ENCODE measurements at places on chromosomes 1 and 21.

DNA sequence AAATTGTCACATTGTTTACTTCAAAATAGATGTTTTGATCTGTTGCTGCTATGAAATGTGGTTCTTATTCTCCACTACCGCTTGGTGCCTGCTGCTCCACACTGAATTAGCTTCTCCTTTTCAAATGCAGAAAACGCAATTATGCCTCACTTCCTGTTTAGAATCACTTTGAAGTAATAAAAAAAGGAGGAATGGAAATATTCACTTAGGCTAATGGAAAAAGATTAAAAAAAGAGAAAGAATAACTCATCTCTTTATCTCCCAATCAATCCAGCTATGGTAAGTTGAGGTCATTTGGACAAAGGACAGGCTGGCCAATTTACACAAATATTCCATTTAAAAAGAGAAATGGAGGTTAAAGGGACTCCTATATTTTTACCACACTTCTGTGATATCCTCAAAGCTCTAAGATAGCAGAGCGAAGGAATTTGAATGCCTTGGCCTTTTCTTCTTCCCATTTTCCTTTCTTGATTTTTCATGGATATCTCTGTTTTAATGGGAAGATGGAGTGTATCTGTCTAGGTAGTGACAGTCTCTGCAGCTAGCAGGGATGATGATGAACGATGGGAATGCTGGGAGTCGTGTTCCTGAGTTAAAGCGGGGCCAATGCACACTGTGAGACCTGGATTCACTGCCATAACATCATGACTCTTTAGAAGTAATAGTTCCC is 35.7 kb downstream of the RGS5 start:
- no peak for DNase-seq

DNA sequence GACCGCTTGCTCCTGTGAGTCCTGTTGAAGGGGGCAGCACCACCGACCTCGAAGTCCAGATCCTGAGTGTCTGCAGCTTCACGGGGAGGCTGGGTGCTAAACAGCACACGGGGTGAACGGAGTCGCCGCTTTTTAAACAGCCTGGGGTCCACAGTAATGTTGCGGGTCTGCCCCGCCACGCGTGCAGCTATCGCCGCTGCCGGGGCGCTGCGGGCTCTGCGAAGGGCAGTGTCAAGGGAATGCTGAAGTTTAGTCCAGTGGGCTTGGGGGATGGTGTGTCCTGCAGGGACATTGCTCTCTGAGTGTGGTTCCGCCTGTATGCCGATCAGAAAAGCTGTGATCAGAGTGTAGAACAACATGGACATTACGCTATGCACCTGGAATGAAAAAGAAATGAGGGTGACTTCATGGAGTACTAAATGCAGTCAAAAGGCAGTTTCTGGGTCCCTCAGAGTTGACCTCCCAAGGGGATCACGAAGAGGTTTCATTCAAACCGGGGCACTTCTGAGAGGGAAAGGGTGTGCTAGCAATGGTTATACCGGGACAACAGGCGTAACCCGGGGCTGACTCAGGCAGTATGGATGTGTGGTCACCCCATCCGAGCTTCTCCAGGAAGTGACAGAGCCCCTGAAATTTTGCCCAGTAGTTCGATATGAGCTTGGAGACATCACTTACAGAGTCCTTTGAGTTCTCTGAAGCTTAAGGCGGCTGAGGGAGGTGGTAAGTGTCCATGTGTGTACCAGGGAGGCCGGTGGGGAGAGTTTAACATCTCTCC is 51.4 kb downstream of the NGF start:
- no peak for DNase-seq

DNA sequence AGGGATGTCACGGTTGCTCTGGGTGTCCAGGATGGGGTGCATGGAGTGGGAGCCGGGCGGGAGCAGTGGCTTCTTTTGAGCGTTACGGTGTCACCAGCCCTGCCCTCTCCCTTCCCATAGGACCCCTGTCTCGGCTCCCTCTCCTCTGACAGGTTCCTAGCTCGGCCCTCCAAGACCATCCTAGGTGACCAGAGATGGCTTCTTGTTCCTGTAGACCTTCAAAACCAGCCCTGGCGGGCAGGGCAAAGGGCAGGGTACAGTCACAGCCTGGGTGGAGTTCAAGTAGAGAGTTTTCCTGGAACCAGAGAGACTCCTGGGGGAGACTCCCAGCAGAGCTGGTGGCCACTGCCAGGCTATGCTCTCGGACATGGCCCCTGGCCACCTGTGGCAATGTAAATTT is 345.6 kb upstream of the AJAP1 start:
- no peak for DNase-seq

GRCh38 chr1:183517401-183517800 is 45.1 kb downstream of the SMG7 start:
- no peak for DNase-seq

DNA sequence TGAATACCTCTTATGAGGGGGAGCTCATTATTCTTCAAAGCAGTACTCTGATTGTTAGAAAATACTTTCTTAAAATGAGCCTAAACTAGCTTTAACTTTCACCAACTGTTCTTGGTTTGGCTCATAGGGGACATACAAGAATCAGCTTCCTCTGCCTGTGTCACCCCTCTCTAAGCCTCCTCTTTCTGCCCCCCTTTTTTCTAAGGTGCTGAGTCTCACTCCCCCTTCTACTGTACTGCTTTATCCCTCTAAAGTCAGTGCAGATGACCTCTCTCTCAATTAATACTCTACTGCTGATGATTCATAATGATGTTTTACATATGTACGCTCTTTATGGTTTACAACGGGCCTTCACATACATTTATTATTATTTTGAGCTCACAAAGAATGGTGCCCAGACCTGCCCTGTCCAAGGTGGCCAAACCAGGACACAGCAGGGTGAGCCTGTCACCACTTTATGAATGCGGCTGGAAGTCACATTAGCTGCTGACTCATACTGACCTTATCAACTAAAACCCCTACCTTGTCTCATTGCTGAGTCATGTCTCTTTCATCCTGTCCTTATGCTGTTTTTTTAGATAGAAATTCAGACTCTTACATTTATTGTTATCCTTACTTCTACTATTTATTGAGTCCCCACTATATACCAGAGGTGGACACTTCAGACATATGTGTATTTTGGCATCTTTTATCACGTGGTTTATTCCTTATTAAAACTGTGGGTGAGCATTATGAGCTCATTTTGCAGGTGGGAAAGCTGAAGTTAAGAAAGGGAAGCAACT is 126.9 kb downstream of the RNF220 start:
- no peak for DNase-seq

DNA sequence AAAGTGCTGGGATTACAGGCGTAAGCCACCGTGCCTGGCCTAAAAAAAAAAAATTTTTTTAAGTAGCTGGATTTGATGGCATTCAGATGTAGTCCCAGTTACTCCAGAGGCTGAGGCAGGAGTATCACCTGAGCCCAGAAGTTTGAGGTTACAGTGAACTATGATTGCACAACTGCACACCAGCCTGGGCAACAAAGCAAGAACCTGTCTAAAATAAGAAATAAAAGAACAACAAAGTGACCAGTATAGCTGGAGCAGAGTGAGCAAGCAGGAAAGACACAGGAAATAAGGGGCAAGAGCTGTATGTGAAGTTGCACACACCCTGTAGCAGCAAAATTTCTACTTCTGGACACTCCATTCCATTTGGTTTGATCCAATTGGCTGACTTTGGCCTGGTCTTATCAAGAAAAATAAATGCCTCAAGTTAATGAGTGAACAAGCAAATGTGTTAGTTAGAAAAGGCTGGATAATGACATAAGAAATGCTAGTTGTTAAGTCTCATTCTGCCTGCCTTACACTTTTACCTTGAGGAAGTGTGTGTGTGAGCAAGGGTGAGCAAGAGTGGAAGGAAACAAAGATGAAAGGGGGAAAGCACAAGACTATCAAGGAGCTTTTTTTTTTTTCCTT is 7.9 kb downstream of the ATP5IF1 start:
- no peak for DNase-seq

DNA sequence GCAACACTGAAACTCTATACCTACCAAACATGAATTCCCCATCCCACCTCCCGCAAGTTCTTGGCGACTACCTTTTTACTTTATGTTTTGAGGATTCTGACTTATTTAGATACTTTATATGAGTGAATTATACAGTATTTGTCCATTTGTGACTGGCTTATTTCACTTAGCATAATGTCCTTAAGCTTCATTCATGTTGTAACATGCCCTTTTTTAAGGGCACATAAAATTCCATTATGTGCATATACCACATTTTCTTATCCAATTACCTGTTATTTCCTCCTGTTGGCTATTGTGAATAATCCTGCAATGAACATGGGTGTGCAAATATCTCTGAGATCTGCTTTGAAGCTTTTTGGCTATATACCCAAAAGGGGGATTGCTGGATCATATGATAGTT is 22.0 kb upstream of the CHIT1 start:
- DNase-seq = no peak
